Left renal cortex interstitium (tissue), 4 donors: ENCODE measurements at places on chromosomes 12 and 14. TPM values are rescaled to one million over a fixed set of nuclear protein-coding genes. Genes with fewer than 3 reads are reported as not detected.

OGFOD2 gene
- 22.5 TPM for polyA plus RNA-seq

DNA sequence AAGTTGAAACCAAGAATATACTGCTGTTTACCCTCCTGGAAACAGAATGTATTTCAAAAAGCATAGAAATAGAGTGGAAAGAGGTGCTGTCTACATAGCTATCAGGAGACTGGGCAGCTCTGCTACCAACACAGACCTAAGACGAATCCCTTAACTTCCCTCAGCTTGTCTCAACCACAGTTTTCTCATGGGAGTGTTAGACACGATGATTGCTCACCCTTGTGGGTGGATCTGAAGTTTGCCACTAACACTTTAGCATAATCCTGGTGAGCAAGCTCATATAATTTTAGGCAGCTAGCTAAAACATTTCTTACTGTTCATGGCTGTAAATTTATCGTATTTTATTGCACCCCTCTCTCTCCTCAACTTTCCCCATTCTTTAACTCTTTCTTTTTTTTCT, 38.5 kb downstream of the C12orf75 start:
- DNase-seq, result no peak

DNA sequence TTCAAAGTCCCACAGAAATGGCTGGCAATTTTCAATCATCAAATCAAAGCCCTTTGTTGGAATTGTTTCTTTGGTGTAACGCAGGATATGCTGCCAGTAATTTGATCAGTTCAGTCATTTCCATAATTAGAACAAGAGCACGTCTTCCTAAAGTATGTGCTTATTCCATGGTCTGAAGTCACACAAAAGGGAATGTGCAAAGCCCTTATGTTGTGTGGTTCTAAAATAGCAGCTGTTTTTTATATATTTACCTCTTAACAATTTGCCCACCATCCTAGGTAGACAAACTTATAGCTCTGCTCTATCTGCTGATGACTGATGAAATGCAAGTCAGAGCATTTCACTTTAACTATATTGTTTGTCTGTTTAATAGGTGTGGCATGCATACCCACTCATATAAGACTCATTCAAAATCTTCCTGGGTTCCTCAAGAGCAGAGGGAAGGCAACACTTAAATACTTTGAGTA, 176.1 kb upstream of the SLC38A2 start:
- DNase-seq, result no peak

DNA sequence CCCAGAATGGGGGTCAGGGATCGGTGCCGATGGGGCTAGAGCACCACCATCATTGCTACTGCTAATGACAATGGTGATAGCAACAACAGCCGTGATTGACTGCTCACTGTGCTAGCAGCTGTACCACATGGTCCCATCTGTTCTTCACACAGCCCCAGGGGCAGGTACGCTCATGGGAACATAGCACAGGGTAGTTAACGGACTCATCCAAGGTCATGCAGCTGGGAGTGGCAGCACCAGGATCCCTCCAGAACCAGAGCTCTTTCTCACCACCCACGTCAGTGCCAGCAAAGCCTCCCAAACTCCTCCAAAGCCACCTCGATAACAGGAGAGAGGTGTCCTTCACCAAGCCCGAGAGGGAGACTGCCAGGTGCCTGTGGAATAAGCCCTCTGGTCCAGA, 11.2 kb upstream of the DYNC1H1 start:
- DNase-seq, result no peak

DNA sequence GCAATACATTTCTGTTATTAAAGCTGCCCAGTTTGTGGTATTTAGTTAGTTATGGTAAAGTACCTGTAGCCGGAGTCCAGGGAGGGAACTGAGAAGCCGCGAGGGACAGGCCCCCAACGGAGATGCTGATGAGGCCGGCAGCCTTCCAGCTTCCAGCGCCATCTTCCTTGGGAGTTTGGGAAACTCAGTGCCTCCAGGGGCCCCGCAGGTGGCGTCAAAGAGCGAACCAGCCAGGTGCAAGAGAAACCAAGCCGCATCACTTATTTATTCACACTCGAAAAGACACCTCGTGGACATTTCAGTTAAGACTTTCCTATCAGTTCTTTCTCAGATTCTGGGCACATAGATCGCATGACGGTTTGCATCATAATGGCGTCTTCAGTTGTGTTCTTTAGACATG, 216.6 kb downstream of the GLT1D1 start:
- no peak for DNase-seq

SERPINA10 gene
- 0.06 TPM for polyA plus RNA-seq

DNA sequence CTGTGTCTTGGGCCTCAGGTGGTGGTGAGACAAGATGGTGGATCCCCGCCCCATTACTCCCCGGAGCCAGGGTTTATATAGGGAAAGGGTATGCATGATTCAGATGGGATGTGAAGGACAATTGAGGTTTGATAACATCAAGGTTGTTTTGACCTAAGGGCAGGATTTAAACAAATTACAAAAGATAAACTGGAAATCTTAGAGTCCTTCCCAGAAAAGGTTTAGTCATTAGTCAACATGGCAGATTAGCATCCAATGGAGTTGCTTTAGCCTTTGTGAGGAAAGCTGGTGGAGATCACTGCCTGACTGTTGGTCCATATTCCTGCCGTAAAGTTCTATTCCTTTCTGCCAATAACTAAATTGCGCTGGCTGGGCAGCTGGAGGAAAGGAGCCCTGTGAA, 15.6 kb upstream of the FRMD6 start:
- DNase-seq, result no peak

DNA sequence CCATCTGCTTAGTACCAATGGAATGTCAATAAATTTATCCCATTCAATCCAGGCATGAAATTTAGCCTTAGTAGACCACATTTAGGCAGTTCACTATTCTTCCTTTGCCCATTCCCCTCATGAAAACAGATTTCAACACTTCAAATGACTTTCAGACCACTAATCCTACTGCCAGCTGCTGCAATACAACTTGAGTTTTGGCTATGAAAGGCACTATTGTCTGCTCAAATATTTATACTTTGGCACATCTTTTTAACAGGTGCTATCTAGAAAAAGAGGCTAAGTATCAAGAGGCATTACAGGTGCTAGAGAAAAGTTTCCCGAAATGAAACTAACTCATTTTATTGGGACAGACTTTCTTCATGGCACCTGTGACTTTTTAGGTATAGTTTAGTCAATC, 499.8 kb downstream of the C12orf50 start:
- DNase-seq, result no peak

DNA sequence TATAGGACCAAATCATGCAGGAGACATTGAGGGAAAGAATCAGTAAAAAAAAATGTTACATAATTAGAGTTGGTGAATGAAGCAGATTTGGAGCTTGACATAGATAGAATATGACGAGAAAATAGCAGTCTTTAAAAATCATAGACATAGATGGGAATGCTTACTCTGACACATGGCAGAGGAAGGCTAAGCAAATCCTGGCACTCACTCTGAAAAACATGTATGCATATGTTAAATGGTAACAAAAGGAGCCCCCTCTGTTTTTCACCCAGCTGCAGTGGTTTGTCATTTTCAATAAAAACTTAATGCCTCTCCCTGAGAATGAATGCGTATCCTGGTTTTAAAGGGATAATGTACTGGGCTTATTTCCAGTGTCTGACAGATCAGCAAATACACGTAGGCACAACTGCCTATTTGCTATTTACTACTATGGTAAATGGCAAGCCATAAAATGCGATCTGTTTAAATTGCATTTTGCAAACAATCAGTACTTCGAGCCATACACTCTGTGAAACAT, 561.2 kb upstream of the SEL1L start:
- DNase-seq, result no peak

GRCh38 chr12:104662203-104662602, 205.5 kb downstream of the CHST11 start:
- no peak for DNase-seq

INSM2 gene
- polyA plus RNA-seq, result not detected

DNA sequence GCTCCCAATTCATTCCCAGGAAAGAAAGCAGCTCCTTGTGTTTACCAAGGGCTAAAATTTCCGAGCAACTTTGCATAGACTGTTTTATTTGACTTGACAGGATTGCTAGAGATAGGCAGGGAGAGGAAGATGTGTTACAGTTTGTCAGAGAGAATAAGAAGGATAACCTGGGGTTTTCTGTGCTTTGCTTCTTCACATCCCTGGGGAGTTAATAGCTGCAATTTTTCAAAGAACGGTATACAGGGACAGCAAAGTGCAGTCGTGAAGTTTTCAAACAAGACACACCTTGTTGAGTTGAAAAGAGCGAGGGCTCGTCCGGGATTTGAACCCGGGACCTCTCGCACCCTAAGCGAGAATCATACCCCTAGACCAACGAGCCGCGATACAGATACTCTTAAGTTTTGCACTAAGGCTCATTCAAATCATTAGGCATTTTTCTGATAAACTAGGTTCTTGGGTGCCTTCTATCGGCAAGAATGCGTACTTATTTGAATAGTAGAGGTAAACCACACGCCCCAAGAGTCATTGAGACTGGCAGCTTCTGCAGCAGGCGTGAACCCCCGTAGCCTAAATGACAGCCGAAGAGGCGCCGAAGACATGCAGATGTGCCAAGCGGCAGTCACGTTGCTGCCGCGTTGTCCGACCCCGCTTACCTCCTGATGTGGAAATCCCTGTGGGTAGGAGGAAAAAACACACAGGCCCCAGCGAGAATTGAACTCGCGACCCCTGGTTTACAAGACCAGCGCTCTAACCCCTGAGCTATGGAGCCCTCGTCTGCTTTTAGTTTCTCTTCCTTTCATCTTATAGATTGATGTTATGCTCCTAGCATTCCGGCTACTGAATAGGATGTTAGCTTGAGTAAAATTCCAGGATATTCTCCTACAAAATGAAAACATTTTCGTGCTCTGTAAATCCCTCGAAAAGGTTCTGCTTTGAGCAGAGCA, 22.2 kb upstream of the RNASE12 start:
- peak; percentile 97 for DNase-seq

- no peak for DNase-seq
Measured at GRCh38 chr14:43535231-43535838, 971.7 kb downstream of the FSCB start.

RAD51AP1 gene
- polyA plus RNA-seq, result 29.0 TPM

- DNase-seq, result no peak
Measured at GRCh38 chr12:47775100-47775911, 2.3 kb downstream of the SLC48A1 start.

HVCN1 gene
- 11.2 TPM for polyA plus RNA-seq

DNA sequence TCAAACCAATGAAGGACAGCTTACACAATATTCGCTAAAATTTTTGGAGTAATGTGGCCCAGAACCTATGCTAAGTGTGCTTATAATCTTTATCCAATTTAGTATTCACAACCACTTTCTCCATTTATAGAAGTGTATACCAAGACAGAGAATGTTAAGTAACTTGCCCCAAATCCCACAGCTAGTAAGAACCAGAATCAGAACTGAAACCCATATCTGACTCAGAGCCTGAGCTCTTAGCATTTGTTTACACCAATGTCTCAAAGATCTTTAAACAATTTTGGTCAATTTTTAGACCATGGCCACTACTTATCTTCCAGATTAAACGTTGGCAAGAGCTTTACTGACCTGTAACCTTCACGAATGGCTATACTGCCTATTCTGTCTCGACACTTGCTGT, 53.0 kb downstream of the PAPLN start:
- no peak for DNase-seq

GRCh38 chr14:97077687-97078086, 280.5 kb downstream of the VRK1 start:
- DNase-seq, result no peak

DNA sequence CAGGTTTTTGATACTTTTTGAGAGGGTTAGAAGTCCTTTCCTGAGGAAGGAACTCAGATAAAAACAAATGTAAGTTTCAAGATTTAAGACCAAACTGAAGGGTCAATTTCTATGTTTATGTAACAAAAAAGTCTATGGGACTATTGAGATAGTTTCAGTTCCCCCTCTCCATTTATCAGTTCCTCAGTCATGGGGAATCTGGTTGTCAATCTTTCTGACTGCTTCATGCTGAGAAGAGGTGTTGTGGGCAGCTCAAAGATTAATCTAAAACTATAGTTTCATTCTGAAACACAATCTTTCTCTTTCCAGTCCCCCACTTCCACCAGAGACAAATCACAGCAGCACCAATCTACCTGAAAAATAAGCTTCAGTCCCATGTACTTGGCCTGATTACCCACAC, 93.7 kb downstream of the KCNMB4 start:
- no peak for DNase-seq

SLC39A2 gene
- polyA plus RNA-seq, result 1.7 TPM

- DNase-seq, result no peak
Measured at GRCh38 chr12:26273811-26274210, 78.4 kb downstream of the SSPN start.

CCDC184 gene
- polyA plus RNA-seq, result 0.51 TPM
